Stimulated activated CD8-positive, alpha-beta memory T cell treated with anti-CD3 and anti-CD28 coated beads, Interleukin-4, amount 100 ng/mL, for 24 hours (primary cell): ENCODE measurements at places on chromosomes 6 and 20.

DNA sequence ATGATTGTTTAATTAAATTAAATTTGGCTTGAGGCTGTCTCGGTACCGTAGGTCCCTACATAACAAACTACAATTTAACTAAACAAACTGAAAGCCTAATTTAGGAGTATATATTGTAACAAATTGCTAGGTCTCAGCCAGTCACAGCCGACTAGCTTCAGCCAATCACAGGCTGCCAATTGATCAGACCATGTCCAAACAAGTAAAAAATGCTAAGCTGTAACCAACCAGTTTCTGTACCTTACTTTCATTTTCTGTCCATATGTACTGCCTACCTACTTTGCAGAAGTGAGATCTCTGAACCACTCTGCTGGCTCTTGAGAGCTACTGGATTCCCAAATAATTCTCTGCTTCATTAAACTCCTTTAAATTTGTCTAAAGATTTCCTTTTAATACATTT lies 648.0 kb upstream of the GJE1 start:
- no peak for DNase-seq

DNA sequence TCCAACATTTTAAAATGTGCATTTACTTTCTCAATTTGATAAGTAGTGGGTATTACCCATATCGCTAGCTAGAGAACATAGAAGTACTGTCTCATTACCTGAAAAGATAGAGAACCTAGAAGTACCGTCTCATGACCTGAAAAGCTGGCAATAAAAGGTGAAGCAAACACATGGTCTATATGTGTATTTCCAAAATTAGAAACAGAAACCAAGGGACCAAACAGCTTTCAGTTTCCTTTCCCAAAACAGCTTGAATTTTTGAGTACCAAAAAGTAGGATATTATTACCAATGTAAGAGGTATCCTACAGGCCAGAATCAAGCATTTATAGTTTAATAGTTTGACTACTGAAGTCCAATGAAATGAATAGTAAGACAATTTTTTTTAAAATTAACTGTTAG lies 77.2 kb downstream of the KIF13A start:
- DNase-seq: no peak

DNA sequence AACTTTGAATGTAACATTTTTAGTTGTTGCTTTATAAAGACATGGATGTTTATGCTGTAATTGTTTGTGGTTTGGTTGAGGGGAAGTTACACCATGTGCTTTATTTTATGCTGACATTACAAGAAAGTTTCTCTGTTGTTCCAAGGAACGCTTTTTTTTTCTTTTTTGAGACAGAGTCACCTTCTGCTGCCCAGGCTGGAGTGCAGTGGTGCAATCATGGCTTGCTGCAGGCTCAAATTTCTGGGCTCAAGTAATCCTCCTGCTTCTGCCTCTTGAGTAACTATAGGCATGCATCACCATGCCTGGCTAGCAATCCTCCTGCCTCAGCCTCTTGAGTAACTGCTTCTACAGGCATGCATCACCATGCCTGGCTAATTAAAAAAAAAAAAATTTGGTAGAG lies 21.0 kb upstream of the IFNGR1 start:
- DNase-seq: no peak

DNA sequence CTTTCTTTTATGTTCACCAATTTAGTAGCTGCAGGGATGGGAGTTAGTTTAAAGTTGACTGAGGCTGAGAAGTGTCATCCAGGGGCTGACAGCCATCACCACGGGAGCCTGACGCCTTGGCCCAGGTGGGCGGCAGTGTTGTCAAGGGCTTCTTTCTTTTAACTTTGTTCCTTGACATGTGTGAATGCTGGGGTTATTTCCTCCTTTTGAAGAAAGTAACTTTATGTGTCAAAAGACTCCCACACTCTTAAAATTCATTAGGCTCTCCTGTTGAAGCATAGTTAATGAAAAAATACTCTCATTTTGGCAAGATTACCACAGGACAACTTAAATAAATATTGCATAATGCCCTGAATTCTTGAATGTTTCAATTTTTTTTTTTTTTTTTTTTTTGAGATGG lies 50.0 kb downstream of the SASH1 start:
- no peak for DNase-seq

GRCh38 chr6:170434117-170434820 lies 118.8 kb downstream of the PSMB1 start:
- DNase-seq: no peak

- no peak for DNase-seq
Observed at GRCh38 chr6:90715093-90715655, 128.3 kb upstream of the MAP3K7 start.
